ENCODE measurements at places on chromosomes 6 and 20.

- DNase-seq = no peak
These were observed 20.7 kb upstream of the ADGB start for GRCh38 chr6:146578054-146578453.

DNA sequence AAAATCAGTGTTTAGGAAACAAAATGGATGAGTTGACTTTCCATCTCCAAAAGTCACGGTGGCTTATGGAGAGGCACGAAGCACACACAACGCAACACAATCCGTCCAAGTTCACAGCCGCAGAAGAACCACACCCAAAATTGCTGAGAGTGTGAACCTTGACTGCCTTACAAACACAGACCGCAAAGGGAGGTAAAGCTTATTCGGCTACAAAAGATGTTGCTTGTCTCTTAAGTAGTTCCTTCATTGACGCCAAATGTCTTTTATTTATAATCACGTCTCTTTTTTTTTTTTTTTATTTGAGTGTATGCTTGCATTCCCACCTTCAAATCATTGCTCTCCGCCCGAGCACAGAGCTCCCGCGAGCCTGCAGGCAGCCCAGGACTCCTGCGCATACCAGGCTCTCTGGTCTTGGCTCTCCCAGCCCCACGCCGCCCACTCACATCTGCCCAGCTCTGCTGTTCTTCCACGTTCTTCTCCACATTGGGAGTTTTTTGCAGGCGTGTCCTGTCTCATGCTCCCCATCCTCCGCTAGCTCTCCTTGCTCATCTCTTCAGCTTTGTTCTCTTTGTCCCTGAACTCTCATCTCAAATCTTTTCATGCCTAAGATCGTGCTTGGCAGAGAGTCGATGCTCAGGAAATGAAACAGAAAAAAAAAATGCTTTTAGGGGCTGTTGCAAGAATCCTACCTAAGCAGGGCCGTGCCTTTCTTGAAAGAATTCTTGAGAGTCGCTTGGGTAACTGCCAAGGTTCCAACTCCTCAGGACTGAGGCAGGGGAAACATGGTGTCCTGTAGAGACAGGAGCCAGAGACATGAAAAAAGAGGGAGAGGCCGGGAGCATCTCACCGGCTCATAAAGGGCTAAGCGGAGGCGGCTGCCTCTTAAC is 25.8 kb downstream of the LY86 start:
- no peak for DNase-seq

- DNase-seq = no peak
These were observed 8.9 kb downstream of the FYN start for GRCh38 chr6:111864138-111865048.

- no peak for DNase-seq
These were observed 226.6 kb downstream of the ALDH8A1 start for GRCh38 chr6:134723081-134723871.

DNA sequence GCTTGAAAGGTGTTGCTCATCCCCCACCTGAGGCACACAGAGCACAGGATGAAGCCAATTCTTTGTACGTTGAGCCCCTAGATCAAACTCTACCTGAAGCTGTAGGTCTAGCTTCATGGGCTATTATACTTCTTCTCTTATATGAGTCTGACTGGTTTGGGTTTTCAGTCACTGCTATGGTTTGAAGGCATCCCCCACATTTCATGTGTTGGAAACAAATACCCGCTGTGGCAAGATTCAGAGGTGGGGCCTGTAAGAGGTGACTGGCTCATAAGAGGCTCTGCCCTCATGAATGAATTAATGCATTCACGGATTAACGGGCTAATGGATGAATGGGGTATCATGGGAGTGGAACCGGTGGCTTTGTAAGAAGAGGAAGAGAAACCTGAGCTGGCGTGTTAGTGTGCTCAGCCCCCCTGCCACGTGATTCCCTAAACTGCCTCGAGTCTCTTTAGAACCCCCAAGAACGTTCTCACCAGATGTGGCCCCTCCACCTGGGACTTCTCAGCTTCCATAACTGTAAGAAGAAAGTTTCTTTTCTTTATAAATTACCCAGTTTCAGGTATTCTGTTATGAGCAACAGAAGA is 39.2 kb downstream of the PREX1 start:
- DNase-seq = no peak

DNA sequence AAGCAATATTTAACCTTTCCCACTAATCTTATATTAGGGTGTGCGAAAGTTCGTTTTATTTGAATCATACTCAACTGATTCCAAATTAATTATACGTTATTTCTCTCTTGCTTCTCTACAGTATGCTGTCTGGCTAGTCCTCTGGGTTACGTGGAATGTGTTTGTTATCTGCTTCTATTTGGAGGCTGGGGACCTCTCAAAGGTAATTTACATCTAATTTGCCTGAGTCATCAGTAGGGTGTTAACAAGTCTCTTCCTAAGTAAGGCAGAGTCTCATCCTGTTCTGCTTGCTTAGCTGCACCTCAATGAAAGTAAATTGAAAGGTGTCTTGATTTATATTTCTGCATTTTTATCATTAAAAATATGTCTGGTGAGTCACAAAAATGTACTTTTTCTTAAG is 551.5 kb downstream of the NKAIN2 start:
- no peak for DNase-seq

DNA sequence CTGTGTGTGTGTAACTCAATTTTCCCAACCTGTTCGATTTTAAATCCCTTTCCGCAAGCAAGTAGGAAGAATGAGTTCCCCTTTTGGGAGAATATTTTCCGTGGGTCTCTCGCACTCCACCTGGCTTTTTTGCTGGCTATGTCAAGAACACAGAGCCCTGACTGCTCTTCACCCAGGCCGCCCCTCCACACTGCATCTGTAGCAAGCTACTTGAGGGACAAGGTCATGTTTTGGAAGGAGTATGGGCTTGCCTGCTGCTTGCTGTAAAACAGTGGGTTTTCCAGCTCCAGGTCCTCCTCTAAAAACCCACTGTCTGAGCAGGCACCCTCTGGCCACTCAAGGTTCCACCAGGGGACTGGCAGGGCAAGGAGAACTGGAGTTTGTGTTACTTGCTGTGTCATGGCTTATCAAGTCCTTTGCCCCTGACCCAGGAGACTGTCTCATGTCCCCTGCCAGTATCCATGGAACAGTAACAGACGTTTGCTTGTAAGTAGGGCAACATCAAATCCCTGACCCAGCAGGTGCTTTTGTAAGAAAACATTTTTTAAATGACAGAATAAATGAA is 35.5 kb upstream of the SYNJ2 start:
- DNase-seq = no peak

DNA sequence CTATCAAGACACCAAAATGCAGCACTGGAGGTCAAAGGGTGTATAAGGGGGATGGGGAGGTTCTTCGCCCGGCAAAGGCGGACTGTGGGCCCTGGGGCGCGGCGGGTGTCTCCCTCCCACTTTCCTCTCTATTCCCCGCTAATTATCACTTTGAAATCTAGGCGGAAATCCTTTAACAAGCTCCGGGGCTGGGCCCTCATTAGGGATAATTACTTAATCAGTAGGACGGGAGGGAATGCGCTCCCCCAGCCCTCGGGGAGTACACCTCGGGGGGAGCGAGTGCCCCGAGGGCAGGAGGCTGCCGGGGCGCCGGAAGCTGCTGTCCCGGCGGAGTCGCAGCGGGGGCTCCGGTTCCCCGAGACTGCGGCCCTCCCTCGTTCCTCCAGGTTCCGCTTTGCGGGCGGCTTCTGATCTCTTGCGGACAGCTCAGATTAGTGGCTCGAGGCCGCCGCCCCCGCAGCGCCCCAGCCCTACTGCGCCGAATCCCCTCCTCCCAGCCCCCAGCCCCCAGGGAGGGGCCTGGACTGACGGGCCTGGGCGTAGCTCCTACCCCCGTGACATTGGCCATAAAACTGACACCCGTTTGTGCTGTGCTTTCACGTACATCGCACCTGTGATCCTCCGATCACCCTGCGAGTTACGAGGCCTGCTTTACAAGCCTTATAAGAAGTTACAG is 14.7 kb downstream of the MUCL3 start:
- peak; percentile 91 for DNase-seq

DNA sequence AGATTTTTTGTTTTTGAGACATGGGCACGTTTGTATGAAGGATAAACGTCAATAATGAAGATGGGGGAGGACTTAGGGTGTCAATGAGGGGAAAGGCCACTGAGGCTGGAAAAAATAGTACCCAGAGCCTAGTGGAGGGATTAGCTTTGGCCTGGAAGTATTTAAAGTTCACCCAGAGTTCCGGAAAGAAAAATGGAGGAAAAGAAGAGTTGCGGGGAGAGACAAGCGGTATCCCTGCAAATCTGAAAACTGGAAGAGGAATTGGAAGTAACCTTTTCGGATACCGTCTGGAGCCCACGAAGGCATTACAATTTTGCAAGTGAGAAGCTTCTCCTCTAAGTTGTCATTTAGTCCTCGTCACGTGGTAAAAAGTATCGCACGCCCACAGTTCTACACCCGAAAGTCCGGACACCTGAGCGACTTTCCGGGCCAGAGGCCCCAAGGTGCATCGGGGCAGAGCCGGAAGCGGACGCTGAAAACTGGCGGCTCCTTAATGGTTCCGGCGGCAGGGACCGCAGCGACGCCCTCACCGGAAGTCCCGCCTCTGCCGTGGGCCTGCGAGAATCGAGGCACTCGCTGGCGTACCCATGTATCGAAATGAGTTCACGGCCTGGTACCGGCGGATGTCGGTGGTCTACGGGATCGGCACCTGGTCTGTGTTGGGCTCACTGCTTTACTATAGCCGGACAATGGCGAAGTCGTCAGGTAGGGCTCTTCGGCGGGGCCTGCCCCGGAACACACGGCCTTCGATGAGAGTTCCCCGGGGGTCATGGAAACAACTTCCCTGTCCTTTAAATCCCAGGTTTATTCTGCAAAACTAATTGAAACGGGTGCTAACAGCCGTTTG is at the start of gene SMIM26:
Gene SMIM26, plus strand, starts transcription at position 541 of the 847 bp plus-strand sequence. Its CDS starts 47 bp downstream, at position 588.
- peak; percentile 97 for DNase-seq

- DNase-seq = peak; percentile 14
These were observed 259.1 kb upstream of the FERMT1 start for GRCh38 chr20:6381887-6382286.

DNA sequence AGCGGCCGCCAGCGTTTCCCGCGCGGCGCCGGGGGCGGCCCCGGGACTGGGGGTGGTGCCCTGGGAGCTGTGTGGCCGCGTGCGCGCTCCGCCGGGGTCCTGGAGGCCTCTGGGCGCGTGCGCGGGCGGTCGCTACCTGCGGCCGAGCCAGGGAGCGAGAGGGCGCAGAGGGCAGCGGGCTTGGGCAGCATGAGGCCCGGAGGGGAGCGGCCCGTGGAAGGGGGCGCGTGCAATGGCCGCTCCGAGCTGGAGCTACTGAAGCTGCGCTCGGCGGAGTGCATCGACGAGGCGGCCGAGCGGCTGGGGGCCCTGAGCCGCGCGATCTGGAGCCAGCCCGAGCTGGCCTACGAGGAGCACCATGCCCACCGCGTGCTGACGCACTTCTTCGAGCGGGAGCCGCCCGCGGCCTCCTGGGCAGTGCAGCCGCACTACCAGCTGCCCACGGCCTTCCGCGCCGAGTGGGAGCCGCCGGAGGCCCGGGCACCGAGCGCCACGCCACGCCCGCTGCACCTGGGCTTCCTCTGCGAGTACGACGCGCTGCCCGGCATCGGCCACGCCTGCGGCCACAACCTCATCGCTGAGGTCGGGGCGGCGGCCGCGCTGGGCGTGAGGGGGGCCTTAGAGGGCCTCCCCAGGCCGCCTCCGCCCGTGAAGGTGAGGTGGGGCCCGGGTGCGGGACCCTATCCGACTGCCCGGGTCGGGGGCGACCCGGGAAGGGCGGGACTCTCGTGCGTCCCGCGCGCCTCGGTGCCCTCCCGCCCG is at the start of gene PM20D2:
Gene PM20D2, plus strand, starts transcription at position 100 of the 762 bp plus-strand sequence. Its CDS starts 90 bp downstream, at position 190.
- DNase-seq = peak; percentile 75

GRCh38 chr6:21382821-21383449 is 210.6 kb upstream of the SOX4 start:
- DNase-seq = no peak

GRCh38 chr20:50957798-50958614 is at the start of gene DPM1:
TSS of gene DPM1 (minus strand) at chr20:50958532. CDS start at chr20:50958523, 9 bp downstream.
- DNase-seq = peak; percentile 88

GRCh38 chr6:12911427-12911826 is 194.9 kb downstream of the PHACTR1 start:
- no peak for DNase-seq

DNA sequence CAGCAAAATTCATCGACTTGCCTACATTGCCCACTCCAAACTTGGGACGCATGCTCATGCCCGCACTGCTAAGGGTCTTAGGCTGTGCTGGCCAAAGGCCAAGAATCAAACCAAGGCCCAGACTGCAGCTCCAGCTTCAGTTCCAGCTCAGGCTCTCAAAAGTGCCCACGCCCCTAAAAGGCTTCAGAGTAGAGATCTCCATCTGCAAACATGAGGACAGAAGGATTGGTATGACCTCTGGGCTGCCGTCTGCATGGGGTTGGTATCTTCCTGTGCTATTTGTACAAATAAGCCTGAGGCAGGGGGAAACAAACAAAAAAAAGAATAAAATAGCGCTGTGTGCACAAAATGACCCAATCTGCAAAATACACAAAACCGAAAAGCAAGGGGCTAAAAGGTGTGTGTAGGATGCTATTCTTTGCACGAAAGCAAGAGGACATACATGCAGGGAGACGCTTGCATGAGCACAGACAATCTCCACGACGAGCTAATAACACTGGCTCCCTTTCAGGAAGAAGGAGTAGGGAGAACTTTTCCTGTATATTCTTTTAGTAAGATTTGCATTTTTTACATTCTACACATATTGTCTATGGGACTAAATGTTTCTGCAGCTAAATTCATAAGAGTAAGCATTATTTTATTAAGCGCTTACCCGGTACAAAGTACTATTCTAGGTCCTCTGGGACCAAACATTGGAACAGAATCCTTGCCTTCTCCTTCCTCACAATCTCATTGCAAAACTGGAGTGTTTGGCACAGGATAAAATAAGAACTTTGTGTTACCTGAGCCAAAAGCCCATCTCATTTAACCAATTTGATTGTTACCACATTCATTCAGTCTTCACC is 33.1 kb downstream of the ATP9A start:
- no peak for DNase-seq

GRCh38 chr20:60302875-60303274 is 344.7 kb downstream of the CDH26 start:
- no peak for DNase-seq

DNA sequence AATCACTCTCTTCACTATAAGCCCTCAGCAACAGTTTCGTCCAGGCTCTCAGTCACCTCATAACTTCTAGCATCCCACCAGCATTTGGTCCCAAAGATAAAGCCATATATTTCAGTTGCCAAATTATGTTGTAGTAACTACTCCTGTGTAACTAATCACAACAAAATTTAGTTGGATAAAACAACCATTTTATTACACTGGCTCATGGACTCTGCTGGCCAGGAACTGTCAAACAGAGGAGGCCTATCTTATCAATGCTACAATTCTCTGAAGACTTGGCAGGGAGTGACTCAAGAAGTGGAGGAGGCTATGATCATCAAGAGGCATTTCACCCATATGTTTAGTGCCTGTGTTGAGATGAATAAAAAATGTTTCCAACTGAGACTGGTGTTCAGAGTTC is 1082.3 kb upstream of the GJE1 start:
- DNase-seq = peak; percentile 58

DNA sequence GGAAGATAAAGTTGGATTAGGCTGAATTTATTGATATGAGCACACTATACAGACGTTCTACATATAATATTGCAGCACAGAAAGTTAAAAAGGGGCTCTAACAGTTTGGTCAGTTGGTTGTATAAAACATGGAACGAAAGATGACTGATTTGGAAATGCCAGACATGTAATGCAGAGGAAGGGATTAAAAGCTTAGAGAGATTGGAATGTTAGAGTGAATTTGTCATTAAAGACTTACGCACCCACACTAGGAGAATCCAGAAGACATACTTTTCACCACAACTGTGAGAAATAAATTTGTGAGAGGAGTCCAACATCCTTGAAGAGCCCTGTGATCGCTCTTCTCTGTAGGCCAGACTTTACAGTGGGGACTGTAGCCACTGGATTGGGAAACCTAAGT is 134.7 kb downstream of the GPR63 start:
- DNase-seq = no peak
